Esophagus mucosa (tissue), 1 donor: ENCODE measurements at places on chromosomes 16 and 17.

GRCh38 chr17:8413328-8413727 is 15.7 kb upstream of the RNF222 start:
- ATAC-seq: no peak

- ATAC-seq: no peak
These were observed 221.7 kb downstream of the RPTOR start for GRCh38 chr17:80766290-80766855.

DNA sequence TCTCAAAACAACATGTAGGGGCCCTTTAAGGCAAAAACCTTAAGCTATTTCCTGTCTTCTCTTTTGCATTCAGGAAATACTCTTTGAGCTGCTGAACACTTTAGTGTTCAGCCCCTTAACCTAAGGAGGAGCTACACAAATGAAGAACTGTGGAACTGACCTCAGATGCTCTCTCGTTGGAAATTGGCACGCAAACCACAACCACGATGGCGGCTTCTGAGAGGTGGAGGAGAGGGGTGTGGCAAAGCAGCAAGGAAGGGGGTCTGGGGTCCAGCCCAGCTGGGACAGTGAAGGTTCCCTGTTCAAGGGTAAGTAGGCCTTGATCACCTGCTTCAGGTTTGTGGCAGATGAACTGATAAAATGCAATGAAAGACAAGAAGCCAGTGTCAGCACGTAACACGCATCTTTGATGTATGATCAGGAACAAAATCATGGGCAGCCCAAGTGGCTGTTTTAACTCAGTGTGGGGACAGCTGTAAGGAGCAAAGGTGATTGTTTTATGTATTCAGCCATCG is 291.6 kb upstream of the TNRC6C start:
- ATAC-seq: no peak

DNA sequence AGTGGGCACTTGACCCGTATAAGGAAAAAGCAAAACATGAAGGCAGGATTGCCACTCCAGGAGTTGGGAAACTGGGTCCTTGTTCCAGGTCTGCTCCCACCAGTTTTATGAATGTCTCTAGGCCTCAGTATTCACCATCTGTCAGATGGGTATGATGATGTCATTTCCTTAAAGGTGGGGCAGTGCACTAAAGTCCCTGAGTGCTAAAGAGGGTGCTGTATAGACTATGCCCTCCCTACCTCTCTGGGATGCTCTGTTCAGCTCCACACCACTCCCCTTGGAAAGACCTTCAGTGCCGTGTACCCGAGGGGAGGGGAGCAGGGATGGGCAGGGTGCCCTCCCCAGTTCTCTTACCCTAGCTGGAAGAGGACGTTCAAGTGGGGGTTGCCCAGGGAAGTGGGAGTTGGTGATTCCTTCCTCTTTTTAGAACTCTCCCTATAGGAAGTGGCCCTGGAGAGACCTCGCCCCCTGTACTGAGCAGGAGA is 2.2 kb downstream of the LASP1 start:
- no peak for ATAC-seq

DNA sequence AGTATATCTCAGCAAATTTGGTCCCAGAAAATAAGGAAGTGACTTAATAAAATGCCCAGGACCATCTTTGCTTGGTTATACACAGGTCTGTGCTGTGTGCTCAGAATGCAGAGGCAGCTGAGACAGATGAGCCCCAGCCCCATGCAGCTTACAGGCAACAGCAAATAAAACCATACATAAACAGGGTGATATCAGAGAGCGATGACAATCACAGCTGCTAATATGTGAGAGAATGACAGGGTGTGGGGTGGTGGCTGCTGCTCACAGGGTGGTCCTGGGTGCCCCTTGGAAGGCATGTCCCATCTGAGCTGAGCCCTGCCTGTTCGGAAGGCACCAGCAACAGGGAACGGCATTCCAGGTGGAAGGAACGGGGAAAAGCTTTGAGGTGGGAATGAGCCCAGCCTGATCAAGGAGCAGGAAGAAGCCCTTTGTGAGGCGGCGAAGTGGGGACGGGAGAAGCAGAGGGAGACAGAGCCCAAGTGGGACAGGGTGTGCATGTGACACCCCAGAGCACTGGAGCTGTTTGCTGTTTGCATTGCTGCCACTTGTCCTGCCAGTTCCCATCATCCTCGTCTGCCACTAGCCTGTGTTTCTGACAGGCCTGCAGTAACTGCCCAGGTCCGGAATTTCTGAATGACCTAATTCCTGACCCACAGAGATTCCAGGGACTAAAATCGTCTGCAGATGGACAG is 150.5 kb downstream of the KATNIP start:
- no peak for ATAC-seq

- peak; percentile 63 for ATAC-seq
These were observed at the start of gene SIRT7 for GRCh38 chr17:81917565-81918332. SIRT7 (minus strand) TSS chr17:81918176; CDS start chr17:81918131, 45 bp downstream.

DNA sequence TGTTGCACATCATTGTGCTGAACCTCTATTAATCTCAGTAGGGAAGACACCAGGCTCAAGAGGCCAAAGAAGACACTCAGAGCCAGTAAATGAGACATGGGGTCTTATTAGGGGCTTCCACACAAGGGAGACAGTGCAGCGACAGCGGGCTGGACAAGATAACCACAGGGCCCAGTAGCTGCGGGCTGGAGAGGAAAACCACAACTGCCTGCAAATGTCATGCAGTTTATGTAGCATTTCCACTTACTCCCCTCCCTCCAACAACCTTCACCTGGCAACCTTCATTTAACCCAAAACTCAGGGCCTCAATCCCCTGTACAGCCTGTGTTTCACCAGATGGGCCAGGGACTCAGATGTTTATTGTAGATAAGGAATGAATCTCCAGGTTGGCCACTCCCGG is 185.6 kb downstream of the UTP18 start:
- ATAC-seq: no peak

DNA sequence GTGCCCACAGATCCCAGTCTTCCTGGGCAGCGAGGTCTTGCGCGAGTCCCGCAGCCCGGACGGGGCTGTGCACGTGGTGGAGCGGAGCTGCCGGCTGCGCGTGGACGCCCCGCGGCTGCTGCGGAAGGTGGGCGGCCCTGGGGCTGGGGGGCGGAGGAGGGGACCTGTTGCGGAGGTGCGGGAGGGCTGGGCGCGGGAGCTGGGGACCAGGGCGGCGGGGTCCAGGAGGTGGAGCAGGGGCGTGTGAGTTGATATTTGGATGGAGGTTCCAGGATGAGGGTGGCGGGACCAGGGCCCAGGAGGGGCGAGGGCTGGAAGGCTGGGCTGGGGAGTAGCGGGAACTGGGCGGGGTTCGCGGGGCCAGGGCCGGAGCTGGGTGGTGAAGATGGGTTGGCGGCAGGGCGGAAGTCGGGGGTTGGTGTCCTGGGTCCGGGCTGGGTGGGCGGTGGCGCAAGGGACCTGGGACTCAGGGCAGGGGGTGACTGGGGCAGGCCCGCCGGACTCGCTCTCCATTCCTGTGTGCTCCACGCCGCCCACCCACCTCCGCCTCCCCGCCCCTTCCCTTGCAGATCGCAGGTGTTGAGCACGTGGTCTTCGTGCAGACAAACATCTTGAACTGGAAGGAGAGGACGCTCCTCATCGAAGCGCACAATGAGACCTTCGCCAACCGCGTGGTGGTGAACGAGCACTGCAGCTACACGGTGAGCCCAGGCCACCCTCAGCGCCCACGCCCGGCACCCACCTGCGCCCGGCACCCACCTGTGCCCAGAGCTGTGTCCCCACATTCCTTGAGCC is 29.6 kb downstream of the SEC14L5 start:
- ATAC-seq: no peak

DNA sequence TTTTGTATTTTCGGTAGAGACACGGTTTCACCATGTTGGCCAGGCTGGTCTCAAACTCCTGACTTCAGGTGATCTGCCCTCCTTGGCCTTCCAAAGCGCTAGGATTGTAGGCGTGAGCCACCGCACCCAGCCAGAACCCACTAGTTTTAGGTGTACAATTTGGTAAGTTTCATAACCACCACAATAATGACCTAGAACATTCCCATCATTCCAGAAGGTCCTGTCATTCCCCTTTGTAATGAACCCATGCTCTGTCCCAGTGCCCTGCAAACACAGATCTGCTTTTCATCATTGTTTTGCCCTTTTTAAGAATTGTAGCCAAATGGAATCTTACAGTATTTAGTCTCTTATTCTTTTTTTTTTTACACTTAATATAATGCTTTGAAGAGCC is 35.6 kb upstream of the IRF8 start:
- ATAC-seq: no peak

GRCh38 chr16:17460890-17461289 is 9.9 kb downstream of the XYLT1 start:
- no peak for ATAC-seq

DNA sequence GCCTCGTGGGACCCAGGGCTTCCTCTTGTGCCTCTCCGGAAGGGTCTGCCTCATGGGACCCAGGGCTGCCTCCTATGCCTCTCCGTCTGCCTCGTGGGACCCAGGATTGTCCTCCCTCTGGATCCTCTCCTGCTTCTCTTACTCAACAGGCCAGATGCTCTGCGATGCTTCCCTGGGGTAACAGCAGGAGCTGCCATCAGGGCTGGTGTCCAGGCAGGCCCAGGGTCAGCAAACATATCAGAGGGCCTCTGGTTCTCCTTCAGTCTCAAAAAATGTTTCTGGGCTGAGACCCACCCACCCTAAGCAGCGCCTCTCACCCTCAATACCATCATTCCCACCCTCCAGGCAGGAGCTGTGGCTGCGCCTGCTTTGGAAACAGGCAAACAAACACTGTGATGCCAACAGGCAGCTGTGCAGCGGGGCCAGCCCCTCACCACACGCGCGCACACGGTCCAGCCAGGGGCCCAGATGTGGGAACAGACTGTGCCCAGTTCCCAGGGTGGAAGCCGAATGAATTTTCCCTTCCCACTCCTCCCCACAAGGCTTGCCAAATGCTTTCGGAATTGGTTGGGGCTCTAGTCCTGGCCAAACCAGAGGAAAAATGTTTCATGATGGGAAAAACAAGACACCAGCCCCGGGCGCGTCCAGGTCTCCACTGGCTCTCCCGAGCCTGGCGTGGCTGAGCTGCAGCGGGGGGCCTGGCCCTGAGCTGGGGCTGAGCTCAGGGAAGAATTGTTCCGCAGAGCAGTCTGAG is 11.3 kb downstream of the TIMM22 start:
- ATAC-seq: no peak

GRCh38 chr16:84227548-84227947 is 12.3 kb downstream of the KCNG4 start:
- no peak for ATAC-seq

DNA sequence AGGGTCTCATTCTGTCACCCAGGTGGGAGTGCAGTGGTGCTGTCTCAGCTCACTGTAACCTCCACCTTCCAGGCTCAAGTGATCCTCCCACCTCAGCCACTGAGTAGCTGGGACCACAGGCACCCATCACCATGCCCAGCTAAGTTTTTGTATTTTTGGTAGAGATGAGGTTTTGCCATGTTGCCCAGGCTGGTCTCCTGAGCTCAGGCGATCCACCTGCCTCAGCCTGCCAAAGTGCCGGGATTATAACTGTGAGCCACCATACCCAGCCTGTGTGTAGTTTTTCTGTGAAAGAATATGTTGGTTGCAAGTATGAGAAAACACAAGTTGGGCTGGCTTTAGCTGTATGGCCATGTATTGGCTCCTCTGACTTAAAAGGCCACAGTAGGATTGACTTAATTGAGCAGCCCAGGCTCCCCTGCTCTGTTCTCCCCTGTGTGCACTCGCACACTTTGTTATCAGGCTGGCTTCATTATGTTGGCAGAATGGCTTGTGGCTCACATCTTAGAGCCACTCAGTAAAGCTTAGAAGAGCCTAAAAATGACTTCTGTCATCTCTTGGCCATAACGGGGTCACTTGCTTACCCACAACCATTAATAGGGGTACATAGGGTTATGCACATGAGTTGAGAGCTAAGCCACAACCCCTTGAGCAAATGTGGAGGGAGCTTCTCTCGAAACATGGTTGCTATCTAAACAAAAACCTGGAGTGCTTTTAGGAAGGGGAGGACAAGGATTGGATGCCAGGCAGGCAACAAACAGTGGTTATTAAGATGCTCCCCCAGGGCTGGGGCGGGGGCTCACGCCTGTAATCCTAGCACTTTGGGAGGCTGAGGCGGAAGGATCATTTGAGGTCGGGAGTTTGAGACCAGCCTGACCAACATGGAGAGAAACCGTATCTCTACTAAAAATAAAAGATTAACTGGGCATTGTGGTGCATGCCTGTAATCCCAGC is 6.1 kb downstream of the HAPSTR1 start:
- no peak for ATAC-seq

DNA sequence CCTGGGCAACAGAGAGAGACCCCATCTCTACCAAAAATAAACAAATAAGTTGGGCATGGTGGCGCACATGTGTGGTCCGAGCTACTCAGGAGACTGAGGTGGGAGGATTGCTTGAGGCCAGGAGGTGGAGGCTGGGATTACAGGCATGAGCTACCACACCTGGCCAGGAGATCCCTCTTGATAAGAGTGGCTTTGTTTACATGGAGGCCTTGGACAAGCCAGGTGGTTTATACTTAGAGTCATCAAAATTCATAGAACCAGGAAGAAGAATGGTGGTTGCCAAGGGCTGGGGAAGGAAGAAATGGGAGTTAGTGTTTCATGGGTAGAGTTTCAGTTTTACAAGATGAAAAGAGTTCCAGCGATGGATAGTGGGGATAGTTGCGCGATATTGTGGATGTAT is 8.8 kb upstream of the ZFP1 start:
- no peak for ATAC-seq

GRCh38 chr17:64291268-64291851 is 28.3 kb upstream of the TEX2 start:
- ATAC-seq: no peak

DNA sequence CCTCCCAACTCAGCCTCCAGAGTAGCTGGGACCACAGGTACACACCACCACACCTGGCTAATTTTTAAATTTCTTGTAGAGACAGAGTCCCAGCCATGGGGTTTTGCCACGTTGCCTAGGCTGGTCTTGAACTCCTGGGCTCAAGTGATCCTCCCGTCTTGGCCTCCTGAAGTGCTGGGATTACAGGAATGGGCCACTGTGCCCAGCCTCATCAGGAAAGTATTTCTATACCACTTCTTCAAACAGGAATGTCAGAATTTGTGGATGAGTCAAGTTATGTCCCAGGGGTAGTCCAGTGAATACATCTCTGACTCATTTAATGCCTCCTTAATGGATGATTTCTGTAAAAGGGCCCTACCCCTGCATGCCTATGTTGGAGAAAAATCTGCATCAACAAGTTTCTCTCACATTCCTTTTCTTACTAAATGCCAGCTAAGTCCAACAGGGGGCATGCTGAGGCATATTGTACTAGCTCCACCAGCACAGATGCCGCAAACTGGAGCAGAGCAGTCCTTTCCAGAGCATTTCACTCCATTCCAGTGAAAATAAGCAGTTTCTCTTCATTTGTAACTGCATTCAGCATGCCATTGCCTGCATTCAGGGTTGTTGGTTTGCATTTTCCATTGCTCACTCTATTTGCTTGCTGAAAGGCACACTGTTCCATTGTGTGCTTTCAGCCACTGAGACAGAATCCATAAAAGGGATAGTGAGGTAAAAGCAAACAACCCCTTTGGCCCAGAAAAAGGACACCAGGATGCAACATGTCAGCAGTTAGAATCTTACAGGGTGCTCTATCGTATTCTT is 5.3 kb upstream of the CAVIN1 start:
- ATAC-seq: peak; percentile 94

- peak; percentile 96 for ATAC-seq
These were observed 32.1 kb downstream of the ZFHX3 start for GRCh38 chr16:73015612-73016487.

- no peak for ATAC-seq
These were observed 2.0 kb upstream of the GRIN2C start for GRCh38 chr17:74861662-74862107.

- no peak for ATAC-seq
These were observed at the start of gene HNF1B for GRCh38 chr17:37744961-37745800. HNF1B (minus strand) TSS chr17:37745059; CDS start chr17:37744884, 175 bp downstream.

GRCh38 chr16:85282842-85283241 is 170.6 kb upstream of the CIBAR2 start:
- no peak for ATAC-seq
